ENCODE measurements at places on chromosomes 7 and 10.

DNA sequence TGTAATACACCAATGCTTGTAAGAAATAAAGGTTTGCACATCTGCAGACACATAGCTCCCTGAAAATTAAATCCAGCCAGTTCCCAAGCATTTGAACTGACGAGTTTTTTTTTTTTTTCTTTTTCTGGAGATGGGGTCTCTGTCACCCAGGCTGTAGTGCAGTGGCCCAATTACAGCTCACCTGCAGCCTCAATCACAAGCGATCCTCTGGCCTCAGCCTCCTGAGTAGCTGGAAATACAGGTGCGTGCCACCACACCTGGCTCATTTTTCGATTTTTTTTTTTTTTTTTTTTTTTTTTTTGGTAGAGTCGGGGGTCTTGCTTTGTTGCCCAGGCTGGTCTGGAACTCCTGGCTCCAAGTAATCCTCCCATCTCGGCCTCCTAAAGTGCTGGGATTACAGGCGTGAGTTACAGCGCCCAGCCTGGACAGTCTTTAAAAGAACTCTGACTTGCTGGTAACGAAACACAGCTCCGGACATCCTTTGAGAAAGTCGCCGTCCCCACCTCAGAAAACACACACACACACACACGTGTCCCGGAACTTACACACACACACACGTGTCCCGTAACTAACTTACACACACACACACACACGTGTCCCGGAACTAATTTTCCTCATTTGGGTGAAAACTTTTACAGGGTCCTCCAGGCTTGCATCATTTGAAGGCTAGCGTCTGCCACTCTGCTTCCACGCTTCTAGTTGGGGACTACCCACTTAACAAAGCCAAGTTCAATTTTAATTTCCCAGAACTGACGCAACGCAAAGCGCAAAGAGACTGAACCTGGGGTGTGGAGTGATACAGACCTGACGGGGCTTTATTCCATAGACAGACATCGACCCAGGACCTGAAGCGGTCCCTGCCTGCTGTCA, 18.6 kb downstream of the OCM2 start:
- DNase-seq, result peak; percentile 47

GRCh38 chr7:118312051-118312450, 87.5 kb downstream of the ANKRD7 start:
- DNase-seq, result no peak

- DNase-seq, result no peak
Observed at GRCh38 chr7:2777898-2778535, 66.1 kb downstream of the GNA12 start.

GRCh38 chr10:85187047-85187446, 858.7 kb downstream of the CCSER2 start:
- no peak for DNase-seq

GRCh38 chr10:75774783-75775490, 343.5 kb downstream of the LRMDA start:
- no peak for DNase-seq

DNA sequence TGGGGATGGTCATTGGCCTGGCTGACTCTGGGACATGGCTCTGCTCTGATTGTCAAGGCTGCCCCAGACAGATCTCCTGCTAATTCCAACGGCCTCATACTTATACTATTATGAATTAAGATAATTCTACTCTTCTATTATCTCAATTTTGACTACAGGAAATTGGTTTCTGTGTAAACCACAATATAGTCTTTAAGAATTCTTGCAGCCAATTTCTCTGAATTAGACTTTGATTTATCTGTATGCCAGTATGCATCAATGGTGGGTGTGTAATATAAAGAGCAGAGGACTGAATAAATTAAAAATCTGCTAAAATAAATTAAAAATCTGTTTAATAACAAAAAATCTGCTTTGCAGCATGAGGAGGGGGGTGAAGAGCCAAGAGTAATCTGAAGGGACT, 27.0 kb downstream of the HIBADH start:
- DNase-seq, result no peak

GRCh38 chr7:132465516-132465915, 110.8 kb downstream of the PLXNA4 start:
- no peak for DNase-seq

DNA sequence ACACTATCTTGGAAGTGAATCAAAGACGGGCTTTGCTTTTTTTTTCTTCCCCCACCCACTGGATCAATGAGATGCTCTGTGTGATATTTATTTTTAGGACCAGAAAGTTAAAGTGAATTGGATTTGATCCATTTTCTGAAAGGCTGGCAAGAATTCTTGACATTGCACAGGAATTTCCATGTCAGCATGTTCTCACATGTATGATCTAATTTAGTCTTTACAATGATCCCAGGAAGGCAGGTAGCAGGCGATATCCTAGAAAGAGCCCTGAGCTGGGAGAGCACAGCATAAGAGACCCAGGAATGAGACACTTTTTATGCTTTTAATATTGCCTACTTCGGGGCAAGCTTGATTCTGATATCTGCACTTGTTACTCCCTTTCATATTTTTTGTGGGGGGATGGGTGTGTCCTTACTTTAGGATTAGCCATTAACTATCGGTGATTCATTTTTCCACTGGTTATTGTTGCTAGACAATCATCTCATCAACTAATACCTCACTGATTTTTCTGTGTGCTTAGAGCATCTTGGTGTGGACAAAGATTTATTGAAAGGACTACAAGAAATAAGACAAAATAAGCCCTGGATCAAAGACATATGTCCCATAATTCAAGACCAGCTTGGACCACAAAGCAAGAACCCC, 58.1 kb downstream of the NRP1 start:
- no peak for DNase-seq

- DNase-seq, result peak; percentile 2
Observed at GRCh38 chr10:99450624-99451498, 20.4 kb upstream of the GOT1 start.

GRCh38 chr7:20220293-20220761, 3.1 kb upstream of the MACC1 start:
- DNase-seq, result no peak

GRCh38 chr7:158684329-158684728, 20.3 kb downstream of the NCAPG2 start:
- DNase-seq, result no peak

DNA sequence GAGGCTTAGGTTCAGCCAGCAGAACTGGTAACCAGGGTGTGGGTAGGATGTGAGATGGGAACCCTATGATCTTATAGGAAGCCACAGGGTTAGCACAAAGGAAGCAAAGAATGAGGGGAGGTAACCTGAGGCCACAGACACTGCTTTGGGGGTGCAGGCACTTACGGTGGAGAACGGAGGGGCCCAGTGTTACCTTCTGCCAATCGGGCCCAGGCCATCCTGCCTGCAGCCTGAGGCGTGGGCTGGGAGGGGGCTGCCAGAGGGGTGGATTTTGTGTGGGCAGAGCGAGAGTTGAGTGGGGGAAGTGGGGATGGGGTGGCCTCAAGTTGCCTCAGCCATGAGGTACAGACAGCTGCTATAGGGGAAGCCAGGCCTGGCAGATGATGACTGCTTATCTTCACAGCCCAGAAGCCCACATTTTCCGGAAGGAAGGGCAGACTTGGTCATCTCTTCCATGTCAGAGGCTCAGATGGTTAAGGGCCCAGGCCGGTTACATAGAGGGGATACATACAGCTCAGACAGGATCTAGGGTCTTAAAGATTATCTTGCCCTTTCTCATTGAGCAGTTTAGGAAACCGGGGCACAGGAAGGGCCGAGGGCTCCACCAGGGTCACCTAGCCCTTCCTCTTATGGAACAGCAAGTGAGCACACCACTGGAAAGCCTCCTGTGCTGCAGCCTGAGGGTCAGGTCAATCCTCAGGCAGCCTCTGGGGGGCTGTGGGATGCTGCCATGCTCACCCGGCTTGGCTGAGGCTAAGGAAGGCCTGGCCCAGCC, 24.4 kb upstream of the VSIR start:
- no peak for DNase-seq

- DNase-seq, result peak; percentile 78
Observed at GRCh38 chr10:19408924-19409323, 360.3 kb downstream of the MALRD1 start.

DNA sequence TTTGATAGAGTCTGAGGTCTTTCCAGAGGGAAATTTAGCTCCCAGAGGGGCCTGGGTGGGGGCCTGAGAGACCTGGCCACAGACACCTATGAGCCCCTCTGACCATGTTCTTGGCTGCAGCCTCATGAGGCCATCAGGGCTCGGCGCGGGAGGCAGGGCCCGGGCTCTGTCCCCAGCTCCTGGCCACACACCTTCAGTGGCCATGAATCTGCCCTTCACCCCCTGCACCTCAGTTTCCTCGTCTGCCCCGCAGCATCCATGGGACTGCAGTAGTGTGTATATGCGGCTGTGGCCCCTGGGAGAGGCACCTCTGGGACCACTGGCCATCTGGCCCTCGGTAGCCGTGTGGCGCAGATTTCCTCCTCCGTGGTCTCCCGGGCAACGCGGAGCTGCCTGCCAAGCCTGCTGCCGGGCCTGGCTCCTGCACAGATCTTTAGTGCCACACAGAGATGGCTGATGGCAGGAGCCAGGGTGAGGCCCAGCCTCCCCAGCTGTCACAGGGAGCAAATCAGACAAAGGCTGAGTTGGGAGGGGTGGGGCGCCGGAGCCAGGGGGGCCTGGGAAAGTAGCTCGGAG, 23.6 kb upstream of the ADCYAP1R1 start:
- no peak for DNase-seq

GRCh38 chr7:106371629-106372028, 86.8 kb upstream of the NAMPT start:
- peak; percentile 8 for DNase-seq

DNA sequence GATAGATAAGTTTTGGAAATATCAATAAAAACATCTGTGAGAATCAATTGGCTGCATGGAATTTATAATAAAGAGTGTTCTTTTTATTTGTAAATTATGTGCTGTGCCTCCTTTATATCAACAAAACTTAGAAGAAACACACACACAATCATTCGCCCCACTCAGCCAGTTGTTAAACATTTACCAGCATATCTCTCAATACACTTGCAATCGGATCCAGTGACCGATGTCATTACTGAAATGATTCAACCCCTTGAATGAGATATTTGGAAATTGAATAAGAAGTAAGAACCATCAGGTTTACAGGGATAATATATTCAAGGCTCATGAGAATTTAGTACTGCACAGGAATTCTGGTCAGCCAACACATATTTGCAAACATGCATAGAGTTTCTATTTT, 35.6 kb downstream of the TAF3 start:
- no peak for DNase-seq

DNA sequence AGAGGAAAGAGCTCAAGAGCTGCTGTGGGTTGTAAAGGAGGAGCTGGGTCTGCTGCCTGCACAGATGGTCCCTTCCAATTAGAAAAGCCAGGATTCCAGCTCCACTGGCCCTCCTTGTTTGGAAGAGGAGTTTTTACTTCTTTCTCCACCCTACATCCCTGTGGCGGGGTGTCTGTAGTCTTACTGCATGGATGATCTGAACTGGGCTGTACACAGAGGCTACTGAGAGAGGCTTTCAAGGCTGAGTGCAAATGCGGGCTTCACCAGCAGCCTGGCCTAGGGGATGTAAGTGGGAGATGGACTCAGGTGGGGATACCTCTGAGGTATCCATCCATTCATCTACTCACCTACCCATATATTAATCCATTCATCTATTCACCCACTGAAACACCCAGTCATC, 7.1 kb upstream of the CXCL12 start:
- no peak for DNase-seq

GRCh38 chr10:99937630-99938029, 72.1 kb downstream of the DNMBP start:
- no peak for DNase-seq

GRCh38 chr7:134459981-134460380, 1.1 kb upstream of the AKR1B1 start:
- peak; percentile 42 for DNase-seq

DNA sequence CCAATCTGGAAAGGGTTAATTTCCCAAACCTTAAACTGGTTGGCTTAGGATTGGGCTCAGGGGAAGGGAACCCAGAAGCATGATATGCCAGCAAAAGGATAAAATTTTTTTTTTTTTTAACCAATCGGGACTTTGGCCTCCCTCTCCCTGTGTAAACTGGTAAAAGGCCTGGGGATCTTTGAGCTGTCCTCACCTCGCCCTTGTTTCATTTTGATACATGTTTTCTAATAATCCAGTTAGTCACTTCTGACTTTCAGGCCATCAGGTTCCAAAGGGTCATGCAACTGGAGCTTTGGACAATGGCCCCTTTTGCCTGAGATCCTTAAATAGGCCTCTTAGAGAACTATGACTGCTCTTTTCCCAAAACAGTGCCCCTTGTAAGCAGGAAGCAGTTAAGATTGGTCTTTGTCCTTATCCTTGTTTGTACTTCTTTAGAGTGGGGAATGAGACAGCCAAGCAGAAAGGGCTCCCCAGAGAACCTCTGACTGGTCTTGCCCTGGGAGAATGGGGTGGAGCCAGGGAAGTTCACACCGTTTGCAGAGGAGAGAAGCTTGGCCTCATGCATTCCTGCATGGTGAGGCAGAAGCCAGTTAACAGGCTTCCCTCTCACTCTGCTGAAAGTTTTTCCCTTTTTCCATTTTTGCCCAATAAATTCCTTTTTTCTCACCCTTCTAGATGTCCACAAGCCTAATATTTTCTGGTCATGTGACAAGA, 424.2 kb upstream of the CNTNAP2 start:
- no peak for DNase-seq

- DNase-seq, result no peak
Observed at GRCh38 chr10:60293581-60294175, 96.0 kb downstream of the ANK3 start.

DNA sequence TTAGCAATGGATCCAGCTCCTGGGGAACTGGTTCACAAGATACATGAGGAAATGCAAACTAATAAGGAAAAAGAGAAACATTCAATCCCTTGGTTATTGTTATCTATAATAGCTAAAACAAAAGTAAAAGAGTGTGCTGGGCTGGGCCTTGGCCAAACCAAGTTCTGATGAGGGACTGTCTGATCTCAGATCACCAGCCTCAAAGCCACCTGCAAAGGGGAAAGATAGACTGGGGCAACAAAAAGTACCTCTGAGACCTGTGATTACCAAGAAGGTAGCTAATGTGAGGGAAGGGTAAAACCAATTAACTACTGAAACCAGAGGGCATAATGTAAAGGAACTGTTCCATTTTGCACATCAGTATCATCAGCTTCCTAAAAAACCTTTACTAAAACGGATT, 51.2 kb downstream of the HTR7 start:
- DNase-seq, result no peak

GRCh38 chr7:35289376-35289775, 35.5 kb upstream of the TBX20 start:
- no peak for DNase-seq

- peak; percentile 27 for DNase-seq
Observed at GRCh38 chr10:117175215-117175900, 21.9 kb upstream of the KCNK18 start.

- peak; percentile 14 for DNase-seq
Observed at GRCh38 chr10:61628151-61628874, 34.4 kb upstream of the CABCOCO1 start.

- DNase-seq, result no peak
Observed at GRCh38 chr7:151700586-151701165, 176.2 kb downstream of the PRKAG2 start.

DNA sequence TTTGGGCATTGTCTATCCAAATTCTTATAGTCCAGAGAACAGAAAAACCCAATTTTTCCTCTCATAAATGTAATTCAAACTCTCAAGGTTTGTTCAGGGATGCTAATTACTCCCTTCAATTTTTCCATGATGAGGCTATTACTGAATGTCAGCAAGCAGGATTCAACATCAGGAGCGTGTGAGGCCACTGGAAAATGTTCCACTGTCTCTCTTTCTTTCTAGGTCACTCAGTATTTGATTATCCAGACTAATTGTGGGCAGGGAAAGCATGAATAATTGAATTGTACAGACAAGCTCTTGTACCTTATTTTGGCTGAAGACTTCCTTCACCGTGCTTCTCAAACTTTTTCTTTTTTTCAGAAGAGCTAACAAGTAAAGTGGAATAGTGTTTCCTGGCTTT, 30.7 kb downstream of the THNSL1 start:
- DNase-seq, result no peak

GRCh38 chr7:20326342-20326741, 4.4 kb upstream of the ITGB8 start:
- DNase-seq, result no peak
